Upper lobe of left lung (tissue), 6 donors: ENCODE measurements at places on chromosomes 3 and 15.

- no peak for DNase-seq
These were observed 50.6 kb upstream of the AKAP13 start for GRCh38 chr15:85329561-85330422.

DNA sequence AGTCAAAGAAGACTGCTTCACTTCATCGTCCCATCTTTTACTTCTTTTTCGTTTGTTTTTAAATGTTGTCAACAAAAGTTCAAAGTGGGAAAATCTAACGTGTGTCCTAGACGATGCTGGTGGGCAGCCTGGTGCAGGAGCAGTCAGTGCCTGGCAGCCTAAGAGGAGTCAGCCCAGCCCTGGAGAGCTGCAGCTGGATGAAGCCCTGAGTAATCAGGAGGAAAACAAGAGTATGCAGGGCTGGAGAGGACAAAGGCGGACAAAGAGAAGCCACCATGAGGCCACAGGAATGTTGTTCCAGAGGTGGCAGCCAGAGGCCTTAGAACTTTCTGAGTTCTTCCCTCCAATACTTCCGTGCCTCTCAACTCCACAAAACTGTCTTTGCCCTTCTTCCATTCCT is 5.7 kb downstream of the ADAMTS17 start:
- no peak for DNase-seq

GRCh38 chr15:82122746-82123400 is 77.1 kb upstream of the MEX3B start:
- DNase-seq = no peak

DNA sequence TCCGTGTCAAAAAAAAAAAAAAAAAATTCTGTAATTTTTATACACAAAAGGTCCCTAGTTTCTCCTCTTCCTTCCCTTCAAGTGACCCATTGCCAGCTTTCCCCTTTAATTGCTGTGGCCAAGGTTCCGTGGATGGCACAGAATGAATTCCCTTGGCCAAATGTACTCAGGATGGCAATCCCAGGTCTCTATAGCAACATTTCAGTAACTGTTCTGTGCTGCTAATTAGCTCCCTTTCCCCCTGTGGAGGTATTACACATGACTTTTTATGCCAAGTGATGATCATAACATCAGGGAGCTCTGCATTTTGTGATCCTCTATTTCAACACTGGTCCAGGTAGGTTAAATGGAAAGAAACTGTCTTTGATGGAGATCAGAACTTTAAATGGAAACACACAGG is at the start of gene OR4F6:
TSS of gene OR4F6 (plus strand) at position 301 of the 400 bp plus-strand sequence. CDS start 2,211 bp downstream, outside the sequence.
- no peak for DNase-seq

DNA sequence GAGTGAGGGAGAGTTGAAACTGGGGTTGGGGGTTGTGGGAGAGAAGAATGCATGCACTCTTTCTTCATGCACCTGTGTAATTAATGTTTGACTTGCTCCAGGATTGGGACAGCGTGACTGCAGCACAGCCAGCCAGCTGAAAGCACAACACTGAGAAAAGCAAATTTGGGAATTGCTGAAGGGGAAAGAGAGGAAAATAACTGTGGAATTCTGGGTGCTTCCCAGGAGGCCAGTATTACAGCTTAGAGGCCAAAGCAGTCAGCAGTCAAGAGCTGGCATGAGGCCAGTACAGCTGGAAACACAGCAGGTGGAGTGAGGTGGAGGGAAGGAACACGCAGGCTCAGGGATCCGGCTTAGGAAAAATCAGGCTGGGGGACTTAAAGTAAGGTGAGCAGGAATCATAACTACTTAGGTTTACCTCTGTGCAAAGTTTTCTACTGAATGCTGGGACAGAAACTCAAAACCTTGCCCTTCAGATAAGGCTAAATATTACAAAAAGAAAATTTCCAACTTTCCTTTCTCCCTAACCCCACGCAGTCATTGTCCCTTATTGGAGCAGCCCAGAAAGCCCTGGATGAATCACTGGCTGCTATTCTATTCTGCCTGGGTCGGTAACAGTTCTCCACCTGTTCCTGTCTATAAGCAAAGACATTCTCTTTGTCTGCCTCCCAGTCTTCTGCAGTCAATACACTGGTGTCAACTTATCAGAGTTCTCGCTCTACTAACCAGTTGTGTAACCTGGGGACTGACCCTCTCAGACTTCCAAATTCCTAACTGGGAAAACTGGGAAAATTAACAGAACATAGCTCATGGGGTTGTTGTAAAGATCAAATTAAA is 167.2 kb downstream of the MAGI1 start:
- peak; percentile 57 for DNase-seq

DNA sequence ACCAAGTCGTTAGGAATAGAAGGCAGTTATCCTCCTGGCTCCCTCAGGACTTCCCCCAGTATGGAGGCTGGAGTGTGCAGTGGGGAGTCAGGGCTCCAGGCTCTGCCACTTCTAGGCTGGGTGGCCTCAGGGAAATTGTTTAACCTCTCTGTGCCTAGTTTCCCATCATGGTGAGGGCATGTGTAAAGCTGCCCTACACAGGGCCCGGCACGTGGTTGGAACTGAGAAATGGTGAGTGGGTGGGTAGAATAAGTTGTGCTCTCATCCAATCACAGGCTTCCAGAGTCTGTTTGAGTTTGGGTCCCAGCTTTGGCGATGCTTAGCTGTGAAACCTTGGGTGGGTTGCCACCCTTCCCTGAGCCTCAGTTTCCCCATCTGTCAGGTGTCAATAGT is 117.3 kb downstream of the FBLN2 start:
- no peak for DNase-seq

DNA sequence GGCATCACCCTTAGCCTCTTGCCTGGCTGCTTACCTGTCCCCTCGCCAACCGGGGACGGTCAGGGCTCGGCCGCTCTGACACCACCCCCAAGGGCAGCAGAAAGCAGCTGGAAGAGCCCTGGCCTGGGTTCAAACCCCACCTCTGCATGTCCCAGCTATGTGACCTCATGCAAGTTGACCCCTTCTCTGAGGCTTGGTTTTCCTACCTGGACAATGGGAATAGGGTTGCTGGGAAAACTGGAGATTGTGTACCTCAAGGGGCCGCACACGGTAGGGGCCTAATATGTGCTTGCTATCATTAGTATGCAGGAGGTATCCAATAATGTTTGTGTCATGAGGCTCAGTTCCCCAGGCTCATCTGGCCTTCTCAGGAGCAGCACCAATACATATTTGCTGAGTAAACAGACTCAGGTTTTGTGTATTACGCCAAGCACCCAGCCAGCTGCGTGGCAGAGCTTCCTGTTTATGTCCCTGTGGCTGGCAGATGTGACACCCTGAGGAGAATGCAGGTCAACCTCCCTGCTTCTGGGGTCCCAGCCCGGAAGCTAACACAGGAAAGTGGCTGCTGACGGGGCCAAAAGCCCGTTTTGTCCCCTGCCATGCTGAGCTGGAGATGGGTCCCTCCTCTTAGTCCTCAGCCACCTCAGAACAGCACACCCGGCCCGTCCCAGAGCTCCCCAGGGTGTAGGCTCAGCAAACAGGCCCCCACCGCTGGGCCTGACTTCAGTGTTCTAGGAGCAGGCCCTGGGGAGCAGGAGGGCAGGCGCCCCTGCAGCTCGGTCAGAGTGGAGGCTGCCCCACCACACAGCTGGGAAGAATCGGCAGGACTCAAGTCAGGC is 29.7 kb downstream of the PLXND1 start:
- DNase-seq = no peak

DNA sequence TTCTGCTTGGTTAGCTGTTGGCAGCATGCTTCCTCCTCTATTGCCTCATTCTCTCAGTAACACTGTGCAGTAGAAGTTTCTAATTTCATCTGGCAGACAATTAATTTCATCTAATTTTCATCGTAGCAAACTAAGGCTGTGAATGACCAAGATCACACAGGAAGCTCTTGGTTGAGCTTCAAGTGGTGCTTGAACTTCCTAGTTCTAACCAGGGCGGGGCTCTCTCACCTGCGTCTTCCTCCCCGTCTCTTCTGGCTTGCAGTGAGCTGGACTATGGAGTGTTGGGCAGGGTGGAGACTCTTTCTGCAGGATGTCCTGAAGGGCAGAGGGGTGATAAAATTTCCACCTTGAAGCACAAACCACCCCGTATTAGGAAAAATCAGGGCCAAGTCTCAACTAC is 2.0 kb upstream of the IL16 start:
- DNase-seq = no peak

DNA sequence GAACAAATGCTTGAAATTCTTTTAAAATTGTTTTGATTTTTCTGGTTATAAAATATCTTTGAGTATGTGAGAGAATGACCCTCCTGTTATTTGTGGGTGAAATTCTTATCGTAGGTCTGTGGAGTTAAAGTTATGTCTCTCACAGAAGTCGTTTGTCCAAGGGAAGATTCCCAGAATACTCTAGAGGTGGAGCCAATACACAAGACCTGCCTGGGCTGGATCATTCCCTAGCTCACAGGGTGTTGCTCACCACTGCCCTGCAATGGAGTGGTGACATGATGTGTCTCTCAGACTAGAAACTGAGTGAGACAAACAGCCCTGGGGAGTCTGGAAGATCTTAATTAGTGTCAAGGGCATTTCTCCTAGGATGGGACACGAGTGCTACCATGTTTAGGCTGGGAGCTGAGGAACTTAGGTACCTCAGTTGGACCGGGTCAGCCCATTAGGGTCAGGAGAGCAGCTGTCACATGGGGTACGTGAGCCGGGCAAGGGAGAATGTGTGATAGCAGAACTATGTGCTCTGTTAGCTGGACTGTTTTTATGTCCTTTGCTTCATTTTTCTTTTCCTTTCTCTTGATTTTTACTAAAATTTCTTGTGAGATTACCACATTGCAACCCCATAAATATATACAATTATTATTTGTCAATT is 53.6 kb upstream of the MYO5C start:
- DNase-seq = no peak

DNA sequence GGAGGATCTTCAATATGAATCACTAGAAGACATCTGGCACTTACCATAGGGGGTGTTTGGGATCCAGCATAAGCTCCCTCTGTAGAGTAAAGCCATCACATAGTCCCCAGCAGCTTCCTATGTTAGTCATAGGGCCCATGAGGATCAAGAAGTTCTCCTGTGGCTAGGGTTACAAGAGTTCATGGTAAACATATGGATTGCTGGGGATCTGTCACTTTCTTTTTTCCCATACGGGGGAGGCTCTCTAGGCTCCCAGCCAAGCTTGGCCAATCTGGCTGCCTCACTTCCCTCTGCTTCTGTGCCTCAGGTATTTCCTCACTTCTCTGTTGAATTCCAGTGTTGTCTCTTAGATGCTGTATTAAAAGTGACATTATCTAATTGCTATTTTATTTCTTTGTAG is 597.9 kb downstream of the PDCD6IP start:
- peak; percentile 23 for DNase-seq

- peak; percentile 28 for DNase-seq
These were observed 133.8 kb downstream of the GMNC start for GRCh38 chr3:190728574-190729246.

DNA sequence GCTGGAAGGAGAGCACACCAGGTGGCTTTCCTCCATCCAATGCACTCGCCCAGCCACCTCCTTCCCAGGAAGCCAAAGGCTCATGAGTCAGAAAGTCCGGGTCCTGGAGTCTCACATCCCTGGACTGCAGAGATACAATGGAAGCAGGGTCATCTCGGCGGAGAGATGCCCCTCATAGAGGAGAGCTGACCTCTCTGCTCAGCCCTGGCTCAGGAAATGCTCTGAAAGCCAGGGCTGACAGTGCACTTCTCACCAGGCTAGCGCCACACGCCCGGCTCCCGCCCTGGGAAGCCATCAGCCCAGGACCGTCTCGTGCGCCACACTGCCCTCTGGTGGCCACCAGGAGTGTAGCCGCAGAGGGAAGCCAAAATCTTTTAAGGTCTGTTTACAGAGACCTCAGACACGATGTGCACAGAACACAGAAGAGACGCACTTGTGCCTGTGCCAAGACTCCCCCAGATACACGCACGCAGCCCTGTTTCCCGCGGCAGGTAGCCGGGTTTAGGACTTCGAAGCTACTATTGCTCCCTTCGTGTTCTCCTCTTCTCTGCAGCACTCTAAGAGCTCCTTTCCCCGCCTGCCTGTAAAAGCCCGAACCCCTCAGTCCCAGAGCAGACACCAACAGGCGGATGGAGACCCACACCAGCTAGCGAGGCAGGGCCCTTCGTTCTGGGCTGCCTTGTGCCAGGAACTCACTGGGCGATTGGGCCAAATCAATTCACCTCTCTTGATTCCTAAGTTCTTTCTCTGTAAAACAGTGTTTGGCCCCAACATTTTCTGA is 9.7 kb downstream of the NTRK3 start:
- DNase-seq = peak; percentile 90

- no peak for DNase-seq
These were observed 28.7 kb downstream of the DLEC1 start for GRCh38 chr3:38067508-38068233.

DNA sequence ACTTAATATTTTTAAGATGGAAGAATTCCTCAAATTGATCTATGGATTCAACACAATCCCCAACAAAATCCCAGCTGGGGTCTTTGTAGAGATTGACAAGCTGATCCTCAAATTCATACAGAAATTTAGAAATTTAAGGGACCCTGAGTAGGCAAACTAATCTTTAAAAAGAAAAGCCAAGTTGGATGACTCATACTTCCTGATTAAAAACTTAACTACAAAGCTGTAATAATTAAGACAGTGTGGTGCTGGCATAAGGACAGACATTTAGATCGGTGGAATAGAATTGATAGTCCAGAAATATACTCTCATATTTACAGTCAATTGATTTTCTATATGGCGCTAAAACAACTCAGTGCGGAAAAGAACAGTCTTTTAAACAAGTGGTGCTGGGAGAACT is 11.6 kb downstream of the FAM162A start:
- no peak for DNase-seq

DNA sequence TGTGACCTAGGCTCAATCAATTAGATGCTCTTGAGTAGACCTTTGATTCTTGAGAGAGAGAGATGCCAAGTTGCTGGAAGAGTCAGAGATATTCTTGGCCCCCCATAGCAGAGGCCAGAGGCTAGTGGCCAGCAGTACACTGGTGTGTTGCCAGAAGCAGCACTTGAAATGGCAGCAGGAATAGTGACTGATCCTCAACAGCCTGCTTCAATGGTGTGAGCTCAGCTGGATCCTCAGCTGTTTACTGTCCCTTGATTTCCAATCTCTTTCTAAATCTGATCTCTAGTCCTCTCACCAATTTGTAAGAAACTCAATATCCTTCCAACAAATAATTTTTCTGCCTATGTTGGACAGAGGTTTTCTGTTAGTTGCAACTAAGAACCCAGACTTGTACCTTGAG is 170.3 kb upstream of the CCDC54 start:
- no peak for DNase-seq

DNA sequence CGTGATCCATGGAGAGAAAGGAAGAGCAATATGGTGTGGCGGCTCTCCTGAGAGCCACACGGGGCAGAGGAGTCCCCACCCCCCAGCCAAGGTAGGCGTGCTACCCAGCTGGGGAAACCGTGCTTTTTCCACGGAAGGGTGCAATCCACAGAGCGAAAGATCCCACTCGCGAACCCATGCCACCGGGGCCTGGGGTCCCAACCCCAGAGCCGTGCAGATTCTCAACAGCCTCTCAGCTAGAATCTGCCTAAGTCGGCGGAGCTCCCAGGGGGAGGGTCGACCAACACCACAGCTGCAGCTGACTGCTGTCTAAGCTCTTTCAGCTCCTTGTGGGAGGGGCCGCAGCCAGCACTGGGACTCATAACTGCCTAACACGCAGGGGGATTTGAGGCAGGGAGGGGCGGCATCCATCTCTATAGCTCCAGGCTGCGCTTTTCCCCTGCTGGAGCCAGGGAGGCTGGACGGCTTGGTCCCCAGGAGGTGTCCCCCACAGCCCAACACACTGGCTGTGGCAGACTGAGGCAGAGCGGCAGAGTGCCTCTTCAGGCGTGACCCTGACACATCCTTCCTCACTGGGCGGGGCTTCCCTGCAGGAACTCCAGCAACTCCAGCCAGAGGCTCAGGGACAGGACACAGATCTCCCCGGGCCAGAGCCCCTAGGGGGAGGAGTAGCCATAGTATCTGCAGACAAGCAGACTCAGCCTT is 107.6 kb upstream of the ZBTB20 start:
- DNase-seq = peak; percentile 22
